ENCODE measurements at places on chromosomes 16 and 17. TPM values are rescaled to one million over a fixed set of nuclear protein-coding genes. Genes with fewer than 3 reads are reported as not detected.

DNA sequence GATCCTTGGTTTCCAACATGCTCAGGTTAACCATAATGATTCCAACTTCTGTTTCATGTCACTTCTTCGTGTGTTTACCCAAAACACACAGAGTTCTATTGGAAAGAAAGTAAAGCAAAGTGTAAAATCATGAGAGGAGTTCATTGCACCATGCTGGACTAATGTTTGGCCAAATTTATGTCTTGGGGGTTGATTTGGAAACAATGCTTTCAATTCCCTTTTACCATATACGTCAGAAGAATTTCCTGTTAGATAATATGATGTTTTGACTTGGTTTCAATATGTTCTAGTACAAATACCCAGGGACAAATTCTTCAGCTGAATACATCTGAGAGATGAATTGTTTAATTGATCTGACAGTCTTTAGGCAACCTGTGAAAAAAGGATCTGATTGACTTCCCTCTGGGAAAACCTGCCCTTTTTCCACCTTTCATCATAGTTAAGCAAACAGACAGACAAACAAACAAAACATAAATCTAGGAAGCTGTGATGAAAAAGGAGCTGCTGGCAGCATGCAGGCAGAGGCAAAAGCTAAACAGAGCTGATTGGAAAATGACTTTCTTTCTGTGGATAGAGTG, 26.0 kb upstream of the MPHOSPH6 start:
- H3K4me3 ChIP-seq = no peak overlapping the region
- H3K36me3 ChIP-seq = no peaks in the 10 kb centered on the region
- no peak overlapping the region for H3K27ac ChIP-seq
- H3K4me1 ChIP-seq = peaks cover 17% of the 10 kb centered on the region
- no peak for DNase-seq

- H3K27ac ChIP-seq = no peak overlapping the region
- H3K4me1 ChIP-seq = no peaks in the 10 kb centered on the region
- no peaks in the 10 kb centered on the region for H3K36me3 ChIP-seq
Measured at GRCh38 chr16:9258423-9259051, 167.1 kb downstream of the HAPSTR1 start.

GRCh38 chr17:19727501-19728078, 11.2 kb upstream of the SLC47A2 start:
- no peaks in the 10 kb centered on the region for H3K27me3 ChIP-seq
- DNase-seq = no peak
- H3K4me3 ChIP-seq = no peak overlapping the region
- no peaks in the 10 kb centered on the region for H3K36me3 ChIP-seq
- H3K27ac ChIP-seq = no peak overlapping the region
- H3K4me1 ChIP-seq = peaks cover 13% of the 10 kb centered on the region

DNA sequence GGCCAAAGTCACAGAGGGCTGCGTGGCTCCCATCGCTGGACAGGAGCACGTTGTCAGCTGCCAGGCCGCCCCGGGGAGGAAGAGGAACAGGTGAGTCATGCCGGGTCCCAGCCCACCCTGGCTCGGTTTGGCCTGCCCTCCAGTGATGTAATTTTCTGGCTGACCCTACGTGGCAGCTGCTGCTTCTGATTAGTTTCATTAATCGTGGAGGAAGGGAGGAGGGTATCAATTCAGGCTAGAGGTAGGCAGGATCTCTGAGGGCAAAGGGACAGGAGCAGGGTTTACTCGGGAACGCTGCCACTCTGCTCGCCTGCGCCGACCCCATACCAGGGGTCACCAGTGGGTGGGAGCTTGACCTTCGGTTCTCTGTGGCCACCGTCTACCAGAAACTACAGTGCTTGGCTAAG, 11.7 kb upstream of the SPATA32 start:
- H3K4me3 ChIP-seq = no peak overlapping the region
- H3K27me3 ChIP-seq = no peaks in the 10 kb centered on the region
- H3K4me1 ChIP-seq = peaks cover 31% of the 10 kb centered on the region
- H3K27ac ChIP-seq = no peak overlapping the region
- H3K36me3 ChIP-seq = peaks cover 46% of the 10 kb centered on the region

DNA sequence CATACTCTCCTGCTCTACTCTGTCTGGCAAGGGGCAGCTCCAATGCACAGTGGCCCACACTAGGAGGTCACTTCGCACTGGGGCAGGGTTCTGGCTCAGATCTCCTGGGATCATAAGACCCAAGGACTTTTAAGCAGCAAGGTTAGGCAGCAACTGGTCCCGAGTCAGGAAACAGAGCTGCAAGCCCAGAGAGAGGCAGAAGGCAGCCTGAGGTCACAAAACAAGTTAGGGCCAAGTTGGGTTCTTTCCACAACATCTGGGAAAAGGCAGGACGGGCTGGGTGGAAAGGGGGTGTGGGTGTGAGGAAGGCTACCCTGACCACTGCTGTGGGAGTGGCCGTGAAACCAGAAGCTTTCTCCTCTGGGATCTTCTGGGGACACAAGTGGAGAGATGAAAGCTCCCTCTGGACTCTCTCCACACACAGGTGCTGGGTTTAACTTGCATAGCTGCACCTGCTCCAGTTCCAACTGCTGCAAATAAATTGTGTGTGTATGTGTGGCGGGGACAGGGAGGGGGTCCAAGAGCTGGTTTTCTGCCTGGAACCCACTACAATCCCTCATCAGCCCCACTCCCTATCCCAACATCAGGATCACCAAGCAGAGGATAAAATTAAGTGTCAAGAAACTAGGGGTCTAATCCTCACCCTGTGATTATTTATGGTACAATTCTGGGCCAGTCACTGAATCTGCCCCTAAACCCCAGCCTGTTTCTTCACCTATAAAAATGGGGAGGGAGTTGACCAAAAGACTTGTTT, 8.0 kb upstream of the TSPOAP1 start:
- peaks cover 74% of the 10 kb centered on the region for H3K36me3 ChIP-seq
- peak overlapping the region; percentile 81 for H3K4me3 ChIP-seq
- peaks cover 3% of the 10 kb centered on the region for H3K27me3 ChIP-seq
- DNase-seq = no peak
- no peaks in the 10 kb centered on the region for H3K4me1 ChIP-seq

DNA sequence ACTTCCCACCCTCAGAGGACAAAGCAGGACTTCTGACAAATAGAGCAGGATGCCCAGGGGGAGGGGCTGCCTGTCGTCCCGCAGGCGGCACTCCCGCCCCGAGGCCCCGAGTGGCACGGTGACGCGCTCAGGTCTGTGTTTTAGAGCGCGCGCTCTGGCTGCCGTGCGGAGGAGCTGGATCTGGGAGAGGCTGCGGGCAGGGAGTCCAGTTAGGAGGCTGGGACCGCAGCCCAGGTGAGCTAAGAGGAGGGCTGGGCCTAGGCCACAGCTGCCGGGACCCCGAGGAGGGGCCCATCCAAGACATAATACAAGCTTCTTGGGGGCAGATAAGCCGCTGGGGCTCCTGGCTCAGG, 6.4 kb downstream of the DOC2A start:
- DNase-seq = no peak
- H3K4me1 ChIP-seq = peaks cover 5% of the 10 kb centered on the region
- H3K4me3 ChIP-seq = no peak overlapping the region
- no peak overlapping the region for H3K27ac ChIP-seq
- H3K27me3 ChIP-seq = peaks cover 3% of the 10 kb centered on the region
- peaks cover 2% of the 10 kb centered on the region for H3K36me3 ChIP-seq

DNA sequence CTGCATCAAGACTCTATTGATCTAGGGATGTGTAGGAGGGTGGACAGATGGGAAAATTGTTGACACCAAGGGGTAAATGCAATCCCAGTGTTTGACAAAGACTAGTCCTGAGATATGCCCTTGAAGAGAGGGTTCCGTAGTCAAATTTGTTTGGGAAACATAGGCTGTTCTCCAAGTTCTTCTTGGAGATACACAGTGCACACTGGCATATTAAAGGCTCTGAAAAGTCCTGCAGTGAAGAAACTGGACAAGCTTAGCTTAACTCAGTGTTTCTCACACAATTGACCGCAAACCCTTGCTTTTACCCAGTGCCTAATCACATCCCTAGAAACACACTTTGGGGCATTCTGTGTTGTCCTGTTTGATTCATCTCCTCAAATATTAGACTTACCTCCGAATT, 10.8 kb downstream of the DHRS7C start:
- DNase-seq = no peak
- H3K27me3 ChIP-seq = peaks cover 14% of the 10 kb centered on the region
- H3K27ac ChIP-seq = no peak overlapping the region
- H3K36me3 ChIP-seq = no peaks in the 10 kb centered on the region
- H3K4me1 ChIP-seq = no peaks in the 10 kb centered on the region

DNA sequence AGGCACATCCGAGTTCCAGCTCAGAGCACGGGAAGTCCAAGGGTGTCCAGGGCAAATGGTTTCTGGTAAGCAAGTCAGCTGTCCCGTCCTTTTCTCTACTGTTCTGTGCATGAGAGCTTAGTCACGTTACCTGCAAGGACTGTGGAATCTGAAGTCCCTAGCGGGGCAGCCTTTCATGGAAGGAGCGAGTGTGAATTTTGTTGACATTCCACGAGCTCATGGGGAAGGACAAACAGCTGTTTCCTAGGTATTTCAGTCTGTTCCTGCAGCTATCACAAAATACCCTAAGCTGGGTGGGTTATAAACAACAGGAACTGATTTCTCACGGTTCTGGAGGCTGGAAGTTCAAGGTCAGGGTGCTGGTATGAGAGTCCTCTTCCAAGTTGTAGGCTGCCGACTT, 109.2 kb downstream of the SDR42E1 start:
- no peaks in the 10 kb centered on the region for H3K27me3 ChIP-seq
- H3K4me1 ChIP-seq = no peaks in the 10 kb centered on the region
- no peak overlapping the region for H3K27ac ChIP-seq
- no peaks in the 10 kb centered on the region for H3K36me3 ChIP-seq
- no peak overlapping the region for H3K4me3 ChIP-seq

GRCh38 chr16:84109598-84110335, 7.0 kb downstream of the MBTPS1 start:
- H3K4me1 ChIP-seq = peaks cover 58% of the 10 kb centered on the region
- H3K27ac ChIP-seq = peak overlapping the region; percentile 67
- no peak for DNase-seq
- H3K36me3 ChIP-seq = no peaks in the 10 kb centered on the region
- no peak overlapping the region for H3K4me3 ChIP-seq

DNA sequence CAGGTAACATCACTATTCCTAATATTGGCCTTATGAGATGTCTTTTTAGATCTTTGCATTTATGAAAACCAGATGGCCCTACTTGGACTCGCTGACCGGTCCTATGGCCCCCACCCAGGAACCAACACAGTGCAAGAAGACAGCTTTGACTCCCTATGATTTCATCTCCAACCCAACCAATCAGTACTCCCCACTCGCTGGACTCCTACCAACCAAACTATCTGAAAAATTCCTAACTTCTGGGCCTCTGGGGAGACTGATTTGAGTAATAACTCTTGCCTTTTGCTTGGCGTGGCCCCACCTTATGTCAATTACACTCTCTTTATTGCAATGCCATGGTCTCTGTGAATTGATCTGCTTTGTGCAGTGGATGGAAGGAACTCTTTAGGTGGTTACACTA, 828.9 kb downstream of the CDH11 start:
- H3K4me3 ChIP-seq = no peak overlapping the region
- H3K27ac ChIP-seq = no peak overlapping the region
- no peak for DNase-seq
- H3K36me3 ChIP-seq = no peaks in the 10 kb centered on the region
- no peaks in the 10 kb centered on the region for H3K27me3 ChIP-seq

DNA sequence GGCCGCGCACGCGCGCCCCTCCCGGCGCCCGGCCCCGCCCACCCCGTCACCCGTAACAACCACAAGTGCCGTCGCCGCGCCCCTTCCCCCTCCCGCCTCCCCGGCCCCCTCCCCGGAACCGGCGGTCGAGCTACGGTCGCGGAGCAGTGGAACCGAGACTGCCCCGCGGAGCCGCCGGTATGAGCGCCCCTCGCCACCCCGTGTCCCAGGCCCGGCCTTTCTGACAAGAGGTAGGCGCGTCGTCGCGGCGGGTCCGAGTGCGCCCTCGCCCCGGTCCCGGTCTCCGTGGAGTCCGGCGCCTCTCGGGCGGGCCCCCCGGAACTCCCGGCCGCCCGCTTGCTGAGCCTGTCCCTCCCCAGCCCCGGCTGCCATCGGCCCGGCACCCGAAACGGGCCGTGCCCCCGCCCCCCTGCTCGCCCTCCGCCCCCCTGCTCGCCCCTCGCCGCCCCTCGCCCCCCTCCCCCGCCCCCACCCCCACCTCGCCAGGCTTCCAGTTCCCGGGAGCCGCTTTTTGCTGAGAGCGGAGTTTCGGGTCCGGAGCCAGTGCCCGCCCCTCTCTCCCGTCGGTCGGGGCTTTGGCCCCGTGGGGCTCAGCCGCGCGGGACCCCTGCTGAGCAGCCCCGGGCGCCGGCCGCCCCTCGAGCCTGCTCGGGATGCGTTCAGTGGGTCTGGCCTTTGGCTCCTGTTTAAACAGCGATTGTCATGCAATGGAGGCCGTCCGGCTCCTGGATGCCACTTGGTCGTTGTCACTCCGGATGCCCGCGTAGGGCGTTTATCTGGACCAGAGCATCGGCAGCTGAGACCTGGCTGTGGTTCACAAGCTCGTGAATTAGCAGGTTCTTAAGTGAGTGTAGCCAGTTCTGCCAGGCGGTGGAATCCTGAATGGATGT, at the start of gene SEC14L1:
Gene SEC14L1 (plus strand): TSS at position 92 of the 890 bp plus-strand sequence. CDS start 2,628 bp downstream, outside the sequence.
- peak; percentile 59 for DNase-seq
- peak within 1 kb of the TSS; percentile 97 for H3K27ac ChIP-seq
- H3K4me1 ChIP-seq = peaks cover 55% of the 10 kb centered on the region
- peaks cover 58% of the 10 kb centered on the region for H3K36me3 ChIP-seq
- no peaks in the 10 kb centered on the region for H3K27me3 ChIP-seq
- H3K4me3 ChIP-seq = peak within 1 kb of the TSS; percentile 83

DNA sequence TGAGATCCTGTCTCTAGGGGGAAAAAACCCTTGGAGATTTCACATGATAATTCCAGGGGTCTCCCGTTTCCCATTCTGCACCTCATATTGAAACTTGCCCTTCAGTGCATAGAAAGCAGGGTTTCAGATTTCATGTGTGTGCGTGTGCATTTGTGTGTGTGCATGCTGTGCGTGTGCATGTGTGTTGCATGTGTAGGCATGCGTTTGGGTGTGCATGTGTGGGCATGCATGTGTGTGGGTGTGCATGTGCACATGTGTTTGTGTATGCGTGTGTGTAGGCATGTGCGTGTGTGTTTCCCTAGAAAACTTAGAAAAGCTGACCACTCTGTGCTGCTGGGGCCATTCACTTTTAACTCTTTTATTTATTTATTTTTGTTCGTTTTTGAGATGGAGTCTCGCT, 40.0 kb downstream of the IL21R start:
- peaks cover 45% of the 10 kb centered on the region for H3K4me1 ChIP-seq
- peaks cover 91% of the 10 kb centered on the region for H3K36me3 ChIP-seq
- H3K27ac ChIP-seq = no peak overlapping the region

KRT31 gene
- total RNA-seq = not detected

C17orf67 gene
- 2.3 TPM for total RNA-seq

RNF151 gene
- not detected for total RNA-seq

TBC1D3B gene
- 6.6 TPM for total RNA-seq

RNPS1 gene
- 358 TPM for total RNA-seq

BCAR1 gene
- total RNA-seq = 0.34 TPM

TIMM22 gene
- total RNA-seq = 8.8 TPM

CTRB2 gene
- total RNA-seq = not detected

PDF gene
- 19.5 TPM for total RNA-seq

ACSM2A gene
- total RNA-seq = not detected

Data from activated CD8-positive, alpha-beta T cell treated with anti-CD3 and anti-CD28 coated beads for 36 hours (primary cell).